ENCODE measurements at places on chromosomes 5 and 9.

DNA sequence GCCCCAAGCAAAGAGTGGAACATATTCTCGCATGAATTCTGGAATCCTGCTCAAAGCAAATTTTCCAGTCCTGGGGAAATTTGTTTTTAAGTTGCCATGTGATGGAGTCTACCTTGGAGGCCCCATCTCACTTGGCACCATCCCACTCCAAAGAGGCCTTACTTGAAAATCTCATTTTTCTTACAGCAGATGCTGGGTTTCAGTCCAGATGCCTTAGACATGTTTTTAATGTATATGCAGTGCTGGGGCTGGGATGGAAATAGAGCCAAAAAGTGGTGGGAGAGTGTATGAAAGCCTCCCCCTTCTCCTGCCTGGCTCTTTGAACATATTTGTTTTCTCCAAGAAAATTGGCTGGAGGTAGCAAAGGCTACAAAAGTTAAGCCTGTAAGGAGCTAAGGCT lies 493.7 kb downstream of the ENC1 start:
- DNase-seq, result no peak

DNA sequence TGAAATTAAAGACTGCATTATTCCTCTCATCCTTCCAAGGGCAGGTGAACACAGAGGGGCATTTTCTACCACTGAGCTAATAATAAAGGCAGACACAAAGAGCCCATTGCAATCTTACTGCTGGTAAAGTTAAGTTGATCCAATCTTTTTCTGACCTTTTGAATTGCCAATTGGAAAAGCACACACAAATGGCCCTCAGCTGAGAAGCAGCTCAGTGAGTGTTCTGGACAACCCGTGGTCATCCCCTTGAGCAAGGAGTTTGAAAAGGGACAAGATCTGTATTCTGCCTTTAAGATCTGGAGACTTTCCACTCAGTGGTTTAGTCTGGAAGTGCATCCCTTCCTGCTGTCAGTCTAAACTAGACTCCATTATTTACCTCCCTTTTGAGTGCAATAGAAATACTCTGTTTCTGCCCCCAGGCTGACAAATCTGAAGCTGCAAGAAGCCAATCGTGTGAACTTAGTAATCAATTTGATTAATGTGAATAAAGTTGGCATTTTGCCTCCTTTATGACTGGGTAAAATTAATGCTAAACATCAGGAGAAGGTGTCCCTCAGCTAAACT lies 835.7 kb downstream of the MAT2B start:
- DNase-seq, result no peak

GRCh38 chr9:134419000-134419683 lies 92.9 kb downstream of the RXRA start:
- no peak for DNase-seq

- DNase-seq, result no peak
Measured at GRCh38 chr5:83925321-83925954, 204.8 kb upstream of the HAPLN1 start.

- DNase-seq, result no peak
Measured at GRCh38 chr9:124037790-124038189, 26.2 kb downstream of the LHX2 start.

GRCh38 chr5:180375291-180375690 lies 22.2 kb upstream of the GFPT2 start:
- DNase-seq, result no peak

- no peak for DNase-seq
Measured at GRCh38 chr5:73153513-73153912, 19.5 kb upstream of the TMEM174 start.

DNA sequence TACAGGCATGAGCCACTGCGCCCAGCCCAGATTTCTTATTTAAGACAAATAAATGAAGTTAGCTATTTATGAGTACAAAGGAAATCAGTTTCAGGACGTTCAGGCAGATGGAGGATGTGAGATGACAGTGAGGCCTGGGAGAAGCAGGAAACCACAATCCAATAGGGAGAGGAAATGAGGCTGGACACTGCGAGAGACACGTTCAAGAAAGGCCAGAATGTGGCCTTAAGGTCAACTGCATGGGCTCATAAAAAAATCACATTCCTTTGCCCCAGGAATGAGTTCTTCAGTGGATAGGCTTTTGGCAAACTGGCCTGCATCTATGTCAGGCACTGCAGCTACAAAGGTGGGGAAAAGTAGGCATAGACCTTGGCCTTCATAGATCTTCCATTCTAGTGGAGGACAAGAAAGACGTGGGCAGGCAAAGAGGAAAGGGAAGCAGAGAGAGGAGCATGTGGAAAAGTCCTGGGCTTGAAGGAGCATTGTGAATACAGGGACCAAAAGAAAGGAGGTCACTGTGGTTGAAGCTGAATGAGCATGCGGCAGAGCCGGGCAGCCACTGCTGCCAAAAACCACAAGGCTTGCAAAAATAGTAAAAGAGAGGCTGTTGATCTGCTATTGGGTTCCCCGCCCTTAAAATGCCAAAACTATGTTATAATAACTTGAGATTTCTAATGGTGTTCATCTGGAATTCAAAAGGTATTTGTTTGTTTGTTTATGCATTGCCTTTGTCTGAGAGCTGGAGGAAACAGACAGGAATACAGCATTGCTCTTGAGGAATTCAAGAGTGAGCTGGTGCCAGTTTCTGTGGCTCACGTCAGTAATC lies 133.0 kb downstream of the GNA14 start:
- DNase-seq, result no peak

- DNase-seq, result no peak
Measured at GRCh38 chr9:110926828-110927487, 111.3 kb downstream of the LPAR1 start.

- no peak for DNase-seq
Measured at GRCh38 chr5:181086884-181087205, 44.1 kb downstream of the OR2V1 start.

DNA sequence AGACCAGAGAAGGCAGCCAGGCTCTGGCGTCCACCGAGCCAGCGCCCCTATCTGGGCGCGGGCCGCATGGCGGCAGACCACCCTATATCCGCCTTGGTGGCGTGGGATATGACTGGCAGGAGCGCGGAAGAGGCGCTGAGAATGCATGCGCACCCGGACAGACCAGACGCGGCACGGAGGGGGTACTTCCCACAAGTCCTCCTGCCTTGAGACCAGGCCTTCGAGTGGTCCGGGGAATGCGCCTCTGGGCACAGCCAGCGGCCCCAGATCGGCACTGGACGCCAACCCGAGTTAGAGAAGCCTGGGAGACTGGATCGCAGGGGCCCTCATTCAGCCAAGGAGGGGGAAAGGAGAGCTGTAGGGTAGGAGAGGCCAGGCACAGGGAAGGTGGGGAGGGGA lies 2.5 kb upstream of the LMX1B start:
- DNase-seq, result no peak

GRCh38 chr5:150576449-150576949 lies 64.0 kb upstream of the SYNPO start:
- DNase-seq, result no peak

DNA sequence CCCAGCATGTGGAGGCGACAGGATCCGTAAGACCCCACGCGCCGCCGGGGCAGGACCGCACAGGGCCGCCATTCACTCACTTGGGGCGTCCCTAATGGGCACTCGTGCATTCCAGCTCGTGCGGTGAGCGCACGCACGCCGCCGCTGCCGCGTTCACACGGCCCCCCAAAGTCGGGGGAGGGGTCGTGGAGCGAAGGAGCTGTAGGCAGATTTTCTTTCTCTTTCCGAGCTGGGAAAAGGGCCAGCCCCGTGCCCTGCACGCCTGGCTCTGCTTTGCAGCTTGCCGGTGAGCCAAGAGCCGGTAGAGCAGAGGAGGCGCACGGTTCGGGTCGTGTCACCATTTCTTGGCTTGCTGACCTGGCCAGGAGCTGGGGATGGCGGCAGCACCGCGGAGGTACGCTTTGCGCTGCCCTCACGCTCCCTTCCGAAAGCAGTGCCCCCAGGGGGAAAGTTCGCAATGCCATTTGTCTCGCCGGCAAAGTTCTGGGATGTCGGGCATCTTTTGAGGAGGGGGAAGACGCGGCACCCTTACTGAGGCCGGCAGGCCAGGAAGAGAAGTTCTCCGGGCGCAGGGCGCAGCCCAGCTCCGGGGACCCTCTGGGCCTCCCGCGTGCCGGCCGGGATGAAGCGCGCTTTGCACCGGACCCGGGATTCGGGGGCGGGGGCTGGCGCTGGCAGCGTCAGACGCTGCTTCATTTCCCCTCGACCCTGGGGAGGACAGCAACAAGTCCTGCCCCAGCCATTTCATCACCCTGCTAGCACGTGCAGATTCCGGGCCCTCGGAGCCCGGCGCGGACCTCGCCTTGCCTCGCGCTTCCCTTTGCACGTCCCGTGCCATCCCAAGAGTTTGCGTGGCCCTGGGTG lies 898 bp downstream of the STC2 start:
- DNase-seq, result no peak

- no peak for DNase-seq
Measured at GRCh38 chr5:174523311-174524071, 200.9 kb upstream of the MSX2 start.

DNA sequence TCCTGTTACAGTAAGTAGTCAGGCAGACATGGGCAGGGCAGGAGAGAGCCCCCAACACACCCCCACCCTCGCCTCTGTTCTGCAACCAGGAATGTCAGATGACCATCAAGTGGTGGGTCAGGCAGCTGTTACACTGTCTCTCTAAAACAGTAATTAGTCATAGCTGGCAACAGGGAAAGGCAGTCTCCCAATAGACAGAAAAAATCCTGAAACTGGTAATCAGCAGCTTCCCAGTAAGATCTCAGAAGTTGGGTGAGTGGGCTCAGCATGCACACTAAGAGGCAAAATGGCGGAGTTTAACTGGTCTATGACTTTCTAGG lies 90.2 kb downstream of the C5orf15 start:
- no peak for DNase-seq

DNA sequence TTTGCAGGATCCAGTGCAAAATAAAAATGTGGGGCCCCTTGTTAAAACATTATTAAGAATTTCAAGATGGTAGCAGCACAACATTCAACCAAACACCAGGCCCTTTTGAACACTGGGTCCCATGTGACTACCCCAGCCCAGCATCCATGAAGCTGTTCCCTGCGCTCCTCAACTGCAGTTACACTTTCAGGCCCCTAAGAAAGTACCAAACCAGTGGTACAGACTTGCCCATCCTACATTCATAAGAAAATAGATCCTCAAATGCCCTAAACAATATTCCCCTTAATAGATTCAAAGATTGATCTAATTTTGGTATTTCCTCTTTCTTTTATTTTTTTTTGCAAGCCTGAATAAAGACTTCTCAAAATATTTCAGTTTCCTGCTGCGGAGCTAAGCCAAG lies 201.7 kb downstream of the EFNA5 start:
- DNase-seq, result no peak

GRCh38 chr5:5736007-5736406 lies 313.5 kb downstream of the ICE1 start:
- DNase-seq, result no peak

DNA sequence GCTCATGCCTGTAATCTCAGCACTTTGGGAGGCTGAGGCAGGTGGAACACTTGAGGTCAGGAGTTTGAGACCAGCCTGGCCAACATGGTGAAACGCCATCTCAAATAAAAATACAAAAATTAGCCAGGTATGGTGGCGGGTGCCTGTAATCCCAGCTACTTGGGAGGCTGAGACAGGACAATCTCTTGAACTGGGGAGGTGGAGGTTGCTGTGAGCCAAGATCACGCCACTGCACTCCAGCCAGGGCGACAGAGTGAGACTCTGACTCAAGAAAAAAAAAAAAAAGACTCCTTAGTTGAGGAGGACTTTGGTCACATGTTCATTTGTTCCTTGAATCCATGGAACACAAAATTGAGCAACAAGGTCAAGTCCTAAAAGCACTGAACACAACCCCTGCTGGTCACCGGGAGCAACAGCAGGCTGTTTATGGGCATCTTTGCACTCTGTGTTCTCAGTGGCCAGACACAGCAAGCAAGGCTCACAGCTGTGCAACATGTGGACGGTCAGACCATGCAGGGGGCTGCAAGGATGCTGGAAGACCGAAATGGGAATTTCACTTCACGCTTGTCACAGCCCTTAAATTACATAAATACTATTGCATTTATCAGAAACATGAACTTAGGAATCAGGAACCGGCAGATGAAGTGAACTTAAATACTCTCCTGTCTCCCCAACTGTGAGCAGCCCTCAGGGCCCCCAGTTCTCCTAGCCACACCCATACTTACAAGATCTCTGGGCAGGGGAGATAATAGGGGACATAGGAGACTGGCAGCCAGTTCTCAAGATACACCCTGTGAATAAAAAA lies 2.8 kb downstream of the GBGT1 start:
- no peak for DNase-seq

GRCh38 chr9:105708405-105708804 lies 14.1 kb downstream of the TMEM38B start:
- no peak for DNase-seq

- no peak for DNase-seq
Measured at GRCh38 chr9:97300586-97300985, 6.9 kb upstream of the CCDC180 start.

GRCh38 chr9:4298255-4299004 lies 1.4 kb downstream of the GLIS3 start:
- DNase-seq, result no peak

DNA sequence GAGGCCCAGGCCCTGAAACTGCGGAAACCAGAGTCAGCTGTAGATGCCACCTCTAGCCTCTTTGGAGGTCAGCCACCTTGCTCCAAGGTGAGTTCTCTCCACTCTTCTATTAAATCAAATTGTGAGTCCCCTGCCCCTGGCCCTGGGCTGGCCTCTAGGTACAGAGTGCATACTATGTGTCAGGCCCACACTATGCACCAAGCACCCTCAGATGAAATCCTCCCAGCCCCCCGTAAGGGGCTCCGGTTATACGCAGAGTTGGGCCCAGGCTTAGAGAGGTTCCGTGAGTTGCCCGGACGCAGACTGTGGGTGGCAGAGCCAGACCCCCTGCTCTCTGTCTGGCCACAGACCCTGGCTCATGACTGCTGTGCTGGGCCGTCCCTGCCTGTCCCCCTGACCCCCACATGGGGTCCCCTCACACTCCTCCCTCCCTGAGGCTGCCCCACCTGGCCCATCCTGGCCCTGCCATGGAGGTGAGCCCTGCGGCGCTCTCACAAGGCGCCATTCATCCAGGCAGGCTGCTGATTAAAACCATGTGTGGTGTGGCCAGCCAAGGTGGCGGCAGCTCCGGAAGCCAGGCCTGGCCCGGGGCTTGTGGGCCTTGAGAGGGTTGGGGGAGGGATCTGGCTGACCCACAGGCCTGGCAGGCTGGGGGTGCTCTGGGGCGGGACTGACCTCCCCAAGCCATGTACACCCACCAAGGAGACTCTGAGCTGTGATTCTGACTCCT lies 65.5 kb upstream of the SYNPO start:
- DNase-seq, result no peak

GRCh38 chr5:149379177-149379761 lies at the start of gene IL17B:
Gene IL17B, minus strand, starts transcription at chr5:149379292. Its CDS starts 67 bp downstream, at chr5:149379225.
- DNase-seq, result no peak

GRCh38 chr5:89694026-89694550 lies 715.5 kb downstream of the CETN3 start:
- DNase-seq, result no peak

DNA sequence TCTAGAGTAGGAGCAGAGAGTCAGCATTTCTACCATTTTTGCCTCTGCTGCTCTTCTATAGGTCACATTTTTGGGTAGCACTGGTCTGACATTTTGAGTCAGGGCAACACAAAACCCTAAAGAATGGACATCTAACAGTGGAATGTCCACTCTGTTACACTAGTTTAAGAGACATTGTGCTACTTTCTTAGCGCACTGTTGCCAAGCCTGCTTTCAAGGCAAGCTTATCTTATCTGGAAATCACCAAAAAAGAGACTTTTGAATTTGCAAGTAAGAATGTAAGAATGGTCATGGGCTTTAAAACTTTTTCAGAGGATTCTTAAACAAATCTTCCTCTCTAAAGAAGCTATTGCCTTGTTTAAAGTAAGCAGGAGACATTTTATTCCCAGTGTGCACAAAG lies 73.0 kb upstream of the STARD4 start:
- no peak for DNase-seq

All from NCI-H2107 (cell line).